Esophagus muscularis mucosa (tissue), 4 donors: ENCODE measurements at places on chromosomes 6 and 20. TPM values are rescaled to one million over a fixed set of nuclear protein-coding genes. Genes with fewer than 3 reads are reported as not detected.

Gene HLA-DQB1
- total RNA-seq, result 5.8 TPM

Gene MMS22L
- total RNA-seq, result 2.8 TPM

Gene C20orf144
- not detected for total RNA-seq

Gene TRAPPC3L
- total RNA-seq, result not detected

DNA sequence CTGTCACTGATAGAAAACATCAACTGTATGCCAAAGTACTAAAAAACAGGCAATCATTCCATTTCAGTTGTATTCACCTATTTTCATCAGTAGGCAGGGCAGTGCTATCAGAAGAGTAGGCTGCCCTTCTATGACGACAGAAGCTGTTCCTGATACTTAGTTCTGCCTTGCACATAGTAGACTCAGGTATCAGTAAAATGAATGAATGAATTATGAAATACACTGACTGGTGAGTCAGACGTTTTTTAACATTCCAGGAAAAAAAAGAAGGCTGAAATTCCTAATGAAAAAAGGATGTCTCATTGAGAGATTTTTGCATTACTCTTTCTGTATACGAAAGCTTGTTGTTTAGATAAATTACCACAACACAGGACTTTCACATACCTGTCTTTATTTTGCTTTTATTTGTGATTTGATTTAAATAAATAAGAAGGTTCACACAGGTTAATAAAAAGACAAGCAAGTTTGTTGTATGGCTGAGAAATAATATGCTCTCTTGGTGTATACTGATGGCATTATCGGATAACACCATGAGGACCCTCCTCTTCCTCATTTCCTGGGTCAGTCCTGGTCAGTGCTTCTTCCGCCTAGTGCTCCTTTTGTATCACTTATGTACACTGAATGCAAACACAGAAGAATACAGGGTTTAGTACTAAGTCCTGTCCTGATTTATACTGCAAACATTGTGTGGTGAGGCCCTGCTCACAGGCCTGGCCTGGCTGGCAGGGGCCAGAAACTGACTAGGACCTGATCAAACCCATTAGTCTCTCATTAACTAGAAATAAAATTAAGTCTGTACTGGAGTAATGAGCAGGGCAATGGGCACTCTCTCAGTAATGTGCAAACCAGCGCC lies 39.4 kb upstream of the SPDEF start:
- no peak for DNase-seq

DNA sequence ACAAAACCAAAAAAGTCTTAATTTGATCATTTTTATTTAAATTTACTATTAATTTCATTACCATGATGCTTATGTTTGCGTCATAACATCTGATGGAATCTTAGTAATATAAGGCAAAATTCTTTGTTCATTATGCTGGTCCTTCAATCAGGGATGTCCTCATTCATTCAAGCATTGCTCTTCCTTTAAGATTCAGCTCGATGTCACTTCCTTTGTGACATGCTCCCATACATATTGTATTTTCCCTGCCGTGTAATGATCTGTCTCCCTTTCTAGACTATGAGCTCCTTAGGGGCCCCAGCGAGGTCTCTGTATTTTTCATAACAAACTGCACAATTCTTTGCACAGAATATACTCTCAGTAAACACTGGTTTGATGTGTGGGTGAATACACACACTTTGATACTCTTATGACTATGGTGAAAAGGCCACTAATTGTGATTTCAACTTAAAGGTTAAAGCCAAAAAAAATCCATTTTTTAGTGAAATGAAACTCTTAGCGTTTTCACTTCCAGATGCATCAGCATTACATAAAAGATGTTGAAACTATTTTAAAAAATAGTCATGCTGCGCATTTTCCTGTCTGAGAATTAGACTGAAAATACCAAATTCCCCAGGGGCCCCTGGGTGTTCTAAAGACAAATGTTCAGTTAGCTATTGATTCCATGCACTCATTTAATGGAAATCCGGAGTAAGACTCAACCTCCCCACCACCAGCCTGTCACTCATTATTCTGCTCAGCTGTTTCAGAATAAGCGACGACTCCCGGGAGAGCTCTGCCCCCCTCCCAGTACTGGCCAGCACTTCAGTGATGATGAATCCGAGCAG lies 169.7 kb downstream of the ATXN1 start:
- DNase-seq, result peak; percentile 12

- peak; percentile 47 for DNase-seq
Measured at GRCh38 chr6:155075930-155076695, 81.0 kb downstream of the TIAM2 start.

DNA sequence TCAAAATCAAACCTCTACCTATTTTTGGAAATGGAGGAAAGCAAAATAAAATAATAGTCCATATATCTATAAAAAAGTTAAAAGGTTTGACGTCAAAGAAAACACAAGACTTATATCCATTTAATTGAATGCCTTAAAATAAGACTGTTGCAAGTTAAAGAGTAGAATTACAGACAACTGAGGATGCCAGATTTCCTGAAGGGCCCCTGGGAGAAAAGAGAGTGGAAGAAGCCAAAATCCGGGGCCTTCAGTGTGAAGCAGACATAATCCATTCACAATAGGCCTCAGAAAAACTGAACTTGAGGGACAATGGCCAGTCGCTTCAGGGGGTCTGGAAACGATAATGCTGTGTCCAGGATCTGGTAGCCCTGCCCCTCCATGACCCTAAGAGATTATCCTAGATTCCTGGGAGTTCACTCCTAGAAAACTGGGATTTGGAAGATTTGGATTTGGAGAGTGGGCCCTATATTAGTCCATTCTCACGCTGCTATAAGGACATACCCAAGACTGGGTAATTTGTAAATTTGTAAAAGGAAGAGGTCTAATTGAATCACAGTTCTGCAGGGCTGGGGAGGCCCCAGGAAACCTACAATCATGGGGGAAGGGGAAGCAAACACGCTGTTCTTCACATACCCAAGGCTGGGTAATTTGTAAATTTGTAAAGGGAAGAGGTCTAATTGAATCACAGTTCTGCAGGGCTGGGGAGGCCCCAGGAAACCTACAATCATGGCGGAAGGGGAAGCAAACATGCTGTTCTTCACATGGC lies 94.0 kb upstream of the SLC2A12 start:
- no peak for DNase-seq

DNA sequence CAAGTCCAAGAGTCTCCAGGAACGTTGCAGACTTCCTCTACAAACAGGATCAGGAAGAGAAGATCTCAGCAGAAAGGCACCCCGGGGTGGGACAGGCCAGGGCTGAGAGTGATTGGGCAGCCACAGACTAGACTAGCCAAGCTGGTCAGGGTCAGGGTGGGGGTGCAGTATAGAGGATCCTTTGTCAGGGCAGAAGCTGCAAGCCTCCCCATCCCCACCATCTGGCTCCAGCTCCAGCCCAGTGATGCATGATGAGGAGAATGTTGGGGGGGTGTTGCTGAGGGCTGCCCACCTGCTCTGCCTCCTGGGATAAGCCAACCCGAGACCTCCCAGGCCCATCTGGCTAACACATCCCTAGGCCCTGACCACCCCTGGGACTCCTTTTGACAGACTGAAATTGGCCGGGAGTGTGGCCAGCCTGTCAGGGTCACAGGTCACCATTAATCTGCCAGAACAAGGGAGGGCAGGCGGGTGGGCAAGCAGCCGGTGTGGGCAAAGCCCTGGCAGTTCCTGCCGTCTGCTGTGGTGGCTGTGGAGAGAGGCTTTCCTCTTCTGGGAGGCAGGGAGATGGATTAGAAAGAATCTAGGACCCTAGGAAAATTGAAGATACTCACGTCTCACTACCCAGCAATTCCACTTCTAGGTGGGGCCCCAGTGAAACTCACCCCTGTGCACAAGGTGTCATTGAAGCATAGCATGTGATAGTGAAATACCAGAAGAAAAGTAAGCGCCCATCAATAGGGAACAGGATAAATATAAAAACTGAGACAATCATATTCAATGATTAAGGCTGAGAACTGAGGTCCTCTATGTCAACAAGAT lies 22.1 kb upstream of the SNTA1 start:
- no peak for DNase-seq

GRCh38 chr20:7410150-7410549 lies 530.1 kb downstream of the HAO1 start:
- DNase-seq, result no peak

- DNase-seq, result no peak
Measured at GRCh38 chr6:91305755-91306154, 718.9 kb upstream of the MAP3K7 start.

- DNase-seq, result no peak
Measured at GRCh38 chr6:165245287-165245686, 64.1 kb downstream of the C6orf118 start.
